Right cardiac atrium (tissue), 5 donors: ENCODE measurements at places on chromosomes 16 and 17.

DNA sequence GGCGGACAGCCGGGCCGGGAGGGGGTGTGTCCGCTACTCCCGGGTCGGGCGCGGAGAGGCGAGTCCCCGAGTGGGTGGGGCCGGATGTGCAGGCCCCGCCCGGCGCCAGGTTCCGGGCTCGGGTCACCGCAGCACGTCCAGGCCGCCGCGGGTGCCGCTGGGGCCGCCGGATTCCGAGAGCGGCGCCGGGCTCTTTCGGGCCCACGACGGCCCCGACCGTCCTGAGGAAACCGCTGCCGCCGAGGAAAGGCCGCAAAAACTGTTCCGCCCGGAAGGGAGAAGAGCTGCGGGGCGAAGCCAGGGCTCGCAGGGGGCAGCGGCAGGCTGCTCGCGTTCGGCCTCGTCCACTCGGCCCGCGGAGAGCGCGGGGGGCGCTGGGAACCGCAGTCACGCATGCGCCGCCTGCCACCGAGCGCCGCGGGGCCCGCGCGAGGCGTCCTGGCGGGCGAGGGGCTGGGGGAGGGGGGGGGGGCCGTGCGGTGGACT lies at the start of gene ZKSCAN2:
TSS of gene ZKSCAN2 (minus strand) at position 376 of the 486 bp plus-strand sequence. CDS start 718 bp downstream, outside the sequence.
- peak; percentile 96 for DNase-seq

- peak; percentile 67 for DNase-seq
Observed at GRCh38 chr16:11145173-11145818, 110.7 kb downstream of the SOCS1 start.

DNA sequence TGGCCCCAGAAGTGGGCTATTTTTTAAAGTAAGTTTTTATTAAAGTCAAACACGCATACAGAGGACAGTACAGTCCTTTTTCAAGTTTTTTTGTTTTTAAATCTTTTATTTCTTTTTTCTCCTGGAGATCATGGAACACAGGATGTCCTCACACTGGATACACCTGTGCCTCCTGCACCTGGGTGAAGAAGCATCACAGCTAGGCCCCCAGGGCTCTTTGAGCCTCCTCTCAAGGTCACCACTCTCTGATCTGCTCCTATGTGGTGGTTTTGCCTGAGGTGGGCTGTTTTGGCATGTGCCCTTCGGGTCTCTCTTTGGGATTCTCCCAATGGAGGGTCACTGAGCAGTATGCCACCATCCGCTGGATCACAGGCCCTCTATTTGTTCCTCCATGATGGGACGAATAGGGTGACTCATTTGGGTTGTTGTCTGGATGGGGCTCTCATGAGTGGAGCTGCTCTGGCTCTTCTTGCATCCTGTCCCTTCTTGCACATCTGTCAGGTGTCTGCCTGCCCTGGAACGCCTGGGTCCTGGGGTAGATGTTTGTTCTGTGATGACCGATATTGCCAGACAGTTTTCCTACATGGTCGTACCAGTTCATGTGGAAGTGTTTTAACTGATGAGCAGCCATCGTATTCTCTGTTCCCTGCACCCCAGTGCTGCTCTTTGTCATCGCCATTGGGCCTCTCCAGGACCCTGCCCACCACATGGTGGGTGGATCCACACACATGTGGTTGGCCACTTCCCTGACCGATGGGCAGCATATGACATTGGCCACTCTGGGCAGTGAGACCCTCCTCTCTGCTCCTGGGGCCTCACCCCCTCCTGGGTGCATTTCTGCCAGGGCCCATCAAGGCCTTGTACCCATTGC lies 55.2 kb upstream of the MED9 start:
- DNase-seq, result no peak

GRCh38 chr17:35046740-35047283 lies 16.7 kb downstream of the RFFL start:
- DNase-seq, result no peak

GRCh38 chr17:80146121-80147034 lies 550 bp downstream of the EIF4A3 start:
- no peak for DNase-seq

- no peak for DNase-seq
Observed at GRCh38 chr16:73289232-73289631, 241.3 kb upstream of the ZFHX3 start.

GRCh38 chr16:67953641-67954375 lies 9.9 kb upstream of the LCAT start:
- no peak for DNase-seq

DNA sequence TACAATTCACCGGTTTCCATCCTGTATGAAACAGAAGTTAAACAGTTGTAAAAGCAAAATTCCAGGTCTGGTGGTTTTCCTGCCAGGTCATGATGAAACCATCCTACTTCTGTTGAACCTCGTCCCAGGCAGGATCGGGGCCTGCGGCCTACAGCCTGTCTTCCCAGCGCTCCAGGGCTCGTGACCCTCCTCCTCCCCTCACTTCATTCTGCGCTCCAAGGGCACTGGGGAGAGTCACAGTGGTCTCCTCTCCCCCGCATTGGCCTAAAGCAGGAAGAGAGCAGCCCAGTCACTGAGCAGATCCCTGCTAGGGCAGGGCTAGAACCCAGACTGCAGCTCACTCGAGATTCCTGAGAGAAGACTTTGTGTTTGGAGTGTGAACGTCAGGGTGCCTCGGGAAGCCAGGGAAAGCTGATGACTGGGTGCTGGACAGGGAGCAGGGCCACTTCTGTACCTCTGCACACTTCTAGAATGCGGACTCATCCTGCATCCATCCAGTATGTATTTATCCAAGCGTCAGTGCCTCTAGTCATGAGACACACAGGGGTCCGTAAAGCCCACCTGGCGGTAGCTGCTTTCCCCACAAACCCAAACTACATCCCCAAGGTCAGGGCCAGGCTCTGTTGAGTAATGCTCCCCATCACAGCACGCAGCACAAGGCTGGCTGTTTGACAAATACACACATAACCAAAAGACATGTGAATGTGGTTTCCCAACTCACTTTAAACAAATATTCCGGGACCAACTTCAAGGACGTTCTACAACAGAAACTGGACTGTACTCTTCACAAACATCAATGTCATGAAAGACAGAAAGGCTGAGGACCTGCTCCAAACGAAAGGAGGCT lies 1.7 kb upstream of the ITGAE start:
- DNase-seq, result peak; percentile 45
